ENCODE measurements at places on chromosomes 1 and 21.
A peak's percentile ranks its signal among the peaks of the same experiment; 100 is the strongest.

DNA sequence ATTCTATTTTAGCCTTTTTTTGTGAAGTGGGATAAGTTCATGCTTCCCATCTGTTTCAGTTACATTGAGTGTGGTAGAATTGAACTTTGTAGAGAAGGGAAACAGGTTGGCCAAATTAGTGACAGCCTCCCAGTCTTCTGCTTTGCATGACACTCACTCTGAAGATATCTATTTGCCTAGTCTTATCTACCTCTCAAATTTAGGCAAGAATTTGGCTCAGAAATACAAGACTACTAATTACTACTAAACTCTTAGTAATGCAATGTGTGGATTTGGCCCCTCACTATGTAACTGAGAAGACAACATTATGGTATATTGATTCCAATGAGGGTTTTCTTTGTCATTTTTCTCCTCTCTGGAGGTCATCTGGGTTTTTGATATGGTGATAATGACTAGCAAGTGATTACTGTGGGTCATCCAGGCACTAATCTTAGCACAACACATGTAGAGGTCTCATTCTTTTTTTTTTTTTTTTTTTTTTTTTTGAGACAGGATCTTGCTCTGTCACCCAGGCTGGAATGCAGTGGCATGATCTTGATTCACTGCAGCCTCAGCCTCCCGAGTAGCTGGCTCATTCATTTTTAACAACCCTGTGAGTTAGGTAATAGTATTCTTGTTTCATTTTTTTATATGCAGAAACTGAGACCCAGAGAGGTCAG lies 6.3 kb downstream of the FAM20B start:
- DNase-seq, result no peak

DNA sequence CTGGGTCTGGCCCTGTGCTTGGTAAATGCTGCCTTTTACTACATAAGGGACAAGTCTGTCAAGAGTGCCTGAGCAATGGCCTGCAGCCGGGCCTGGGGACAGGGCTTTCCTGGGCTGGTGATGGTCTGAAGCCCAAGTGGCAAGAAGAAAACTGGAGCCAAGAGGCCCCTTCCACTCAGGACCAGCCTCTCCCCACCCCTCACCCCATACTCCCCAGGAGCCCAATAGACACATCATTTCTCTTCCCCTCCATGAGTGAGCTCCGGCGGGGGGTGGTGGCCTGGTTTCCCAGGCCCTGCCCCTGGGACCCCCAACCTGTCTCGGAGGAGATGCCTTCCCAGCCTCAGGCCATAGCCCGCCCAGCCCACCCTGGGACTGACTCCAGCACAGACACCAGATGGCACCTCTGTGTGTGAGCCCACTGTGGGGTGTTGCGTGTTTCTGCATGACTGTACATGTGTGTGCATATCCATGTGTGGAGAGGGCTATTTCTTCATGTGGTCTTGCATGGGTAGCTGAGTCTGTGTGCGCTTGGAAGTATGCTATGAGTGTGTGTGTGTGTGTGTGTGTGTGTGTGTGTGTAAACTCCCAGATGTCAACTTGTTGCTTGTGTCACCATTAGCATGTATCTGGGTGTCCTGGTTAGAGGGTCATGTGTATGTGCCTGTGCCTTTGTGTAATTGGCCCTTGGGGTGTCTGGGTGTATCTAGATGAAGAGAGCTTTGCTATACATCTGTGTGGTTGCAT lies 14.3 kb upstream of the LRP8 start:
- no peak for DNase-seq

DNA sequence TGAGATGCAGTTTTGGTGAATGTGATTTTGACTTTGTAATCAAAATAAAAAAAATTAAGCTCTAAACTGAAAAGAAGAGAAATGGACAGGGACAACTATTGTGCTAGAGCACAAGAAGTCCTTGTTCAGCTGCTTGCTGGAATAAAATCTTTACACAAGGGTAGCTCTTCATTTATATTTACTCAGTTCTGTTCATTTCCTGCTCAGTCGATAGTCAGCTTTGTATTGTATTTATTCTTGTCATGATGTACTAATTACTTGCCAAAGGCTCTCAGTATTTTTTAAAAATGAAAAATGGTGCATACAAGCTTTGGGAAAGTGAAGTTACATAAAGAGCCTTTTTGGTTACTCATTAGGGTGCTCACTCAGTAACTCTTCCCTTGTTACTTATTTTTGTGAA lies 17.8 kb downstream of the F5 start:
- no peak for DNase-seq

DNA sequence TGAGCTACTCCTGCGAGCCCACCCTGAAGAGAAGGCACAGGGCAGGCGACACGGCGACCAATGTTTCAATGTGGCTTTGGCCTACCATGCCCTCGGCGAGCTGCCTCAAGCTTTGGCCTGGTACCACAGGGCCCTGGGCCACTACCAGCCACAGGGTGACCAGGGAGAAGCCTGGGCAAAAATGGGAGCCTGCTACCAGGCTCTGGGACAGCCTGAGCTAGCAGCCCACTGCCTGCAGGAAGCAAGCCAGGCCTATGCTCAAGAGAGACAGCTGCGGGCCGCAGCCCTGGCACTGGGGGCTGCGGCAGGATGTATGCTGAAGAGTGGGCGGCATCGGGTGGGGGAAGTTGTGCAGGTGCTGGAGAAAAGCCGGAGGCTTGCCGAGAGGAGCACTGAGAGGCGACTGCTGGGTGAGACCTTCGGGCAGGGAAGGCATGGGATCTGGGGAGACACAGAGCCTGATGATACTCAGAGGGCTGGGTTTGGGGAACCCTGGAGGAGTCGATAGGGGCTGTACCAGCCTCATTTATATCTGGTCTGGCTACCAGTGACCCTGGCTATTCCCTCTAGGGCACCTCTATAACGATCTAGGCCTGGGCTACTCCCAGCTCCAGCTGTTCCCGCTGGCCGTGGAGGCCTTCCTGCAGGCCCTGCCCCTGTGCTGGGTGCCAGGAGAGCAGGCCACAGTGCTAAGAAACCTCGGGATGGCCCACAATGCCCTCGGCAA lies 2.3 kb downstream of the TTC24 start:
- no peak for DNase-seq

DNA sequence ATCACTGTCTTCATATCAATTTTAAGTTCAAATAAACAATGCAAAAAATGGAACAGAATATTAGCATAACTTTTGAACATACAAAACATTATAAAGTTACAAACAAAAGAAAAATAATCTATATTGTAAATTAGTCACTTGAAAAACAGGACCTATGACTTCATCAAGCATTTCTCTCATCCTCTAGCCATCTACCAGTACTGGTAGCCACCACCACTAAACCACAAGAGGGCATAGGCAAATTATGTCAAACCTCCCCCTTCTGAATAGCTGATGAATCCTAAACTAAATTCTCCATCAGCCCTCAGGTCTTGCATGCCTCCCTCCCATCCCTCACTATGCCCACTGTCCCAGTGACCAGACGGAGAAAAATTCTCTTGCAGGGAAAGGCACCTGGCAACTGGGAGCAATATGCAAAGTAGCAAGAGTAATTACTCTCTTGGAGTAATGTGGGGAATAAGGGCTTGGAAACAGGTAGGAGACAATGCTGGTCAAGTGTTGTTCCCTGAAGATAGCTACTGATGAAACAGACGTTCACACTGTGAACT lies 37.1 kb downstream of the SSX2IP start:
- DNase-seq, result no peak

DNA sequence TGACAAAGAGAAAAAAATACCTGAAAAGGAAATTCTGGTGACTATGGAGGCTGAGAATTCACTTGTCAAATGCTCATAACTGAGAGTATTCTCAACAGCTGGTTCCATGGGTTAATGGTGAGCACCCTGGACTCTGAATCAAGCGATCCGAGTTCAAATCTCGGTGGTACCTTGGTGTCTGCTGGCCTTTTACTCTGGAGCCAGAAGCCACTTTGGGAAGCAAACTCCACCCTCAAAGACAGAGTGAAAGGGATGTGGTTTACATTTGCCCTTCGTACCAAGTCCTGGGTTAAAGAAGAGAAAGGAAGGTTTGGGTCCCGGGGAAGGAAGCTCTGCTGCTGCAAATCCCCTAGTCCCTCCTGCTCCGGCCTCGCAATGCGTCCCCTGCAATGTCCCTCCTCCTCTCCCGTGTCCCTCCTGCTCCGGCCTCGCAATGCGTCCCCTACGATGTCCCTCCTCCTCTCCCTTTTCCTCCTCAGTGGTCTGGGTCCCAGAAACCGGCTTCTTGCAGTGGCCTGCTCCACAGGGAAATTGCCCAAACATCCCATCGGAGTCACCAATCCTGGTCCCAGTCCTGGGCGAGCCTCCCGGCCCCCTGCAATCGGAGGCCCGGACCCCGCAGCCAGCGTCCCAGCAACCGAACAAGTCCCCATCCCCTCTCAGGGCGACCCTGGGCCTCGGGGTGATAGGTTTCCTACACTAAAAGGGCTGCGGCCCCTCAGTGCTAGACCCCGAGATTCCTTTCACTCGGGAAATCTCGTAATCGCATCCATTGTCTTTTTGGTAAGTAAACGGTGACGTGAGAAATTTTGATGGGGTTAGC lies 129.4 kb downstream of the PPIAL4G start:
- no peak for DNase-seq

DNA sequence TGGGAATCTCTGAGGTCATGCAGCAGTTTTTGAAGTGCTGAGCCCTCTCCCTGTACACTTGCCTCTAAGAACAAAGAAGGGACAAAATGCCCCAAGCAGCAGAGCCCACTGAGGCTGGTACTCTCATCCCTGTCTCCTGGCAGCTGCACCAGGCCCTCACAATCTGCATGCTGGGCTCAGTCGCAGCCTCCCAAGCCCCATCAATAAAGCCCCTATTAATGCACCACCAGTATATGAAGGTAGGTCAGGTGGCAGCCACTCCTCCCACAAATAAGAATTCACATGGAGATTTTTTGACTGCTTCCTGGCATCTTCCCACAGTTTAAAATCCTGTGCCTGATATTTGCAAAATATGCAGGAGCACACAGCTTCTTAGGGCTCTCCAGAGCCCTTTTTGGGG lies 181.2 kb upstream of the PALMD start:
- DNase-seq, result no peak

- peak; percentile 59 for DNase-seq
These were observed 341.0 kb upstream of the NEGR1 start for GRCh38 chr1:72623299-72623708.

- DNase-seq, result no peak
These were observed 56.9 kb downstream of the EIF2B3 start for GRCh38 chr1:44929531-44929930.

GRCh38 chr1:202961220-202961880 lies 3.2 kb upstream of the ADIPOR1 start:
- DNase-seq, result no peak

DNA sequence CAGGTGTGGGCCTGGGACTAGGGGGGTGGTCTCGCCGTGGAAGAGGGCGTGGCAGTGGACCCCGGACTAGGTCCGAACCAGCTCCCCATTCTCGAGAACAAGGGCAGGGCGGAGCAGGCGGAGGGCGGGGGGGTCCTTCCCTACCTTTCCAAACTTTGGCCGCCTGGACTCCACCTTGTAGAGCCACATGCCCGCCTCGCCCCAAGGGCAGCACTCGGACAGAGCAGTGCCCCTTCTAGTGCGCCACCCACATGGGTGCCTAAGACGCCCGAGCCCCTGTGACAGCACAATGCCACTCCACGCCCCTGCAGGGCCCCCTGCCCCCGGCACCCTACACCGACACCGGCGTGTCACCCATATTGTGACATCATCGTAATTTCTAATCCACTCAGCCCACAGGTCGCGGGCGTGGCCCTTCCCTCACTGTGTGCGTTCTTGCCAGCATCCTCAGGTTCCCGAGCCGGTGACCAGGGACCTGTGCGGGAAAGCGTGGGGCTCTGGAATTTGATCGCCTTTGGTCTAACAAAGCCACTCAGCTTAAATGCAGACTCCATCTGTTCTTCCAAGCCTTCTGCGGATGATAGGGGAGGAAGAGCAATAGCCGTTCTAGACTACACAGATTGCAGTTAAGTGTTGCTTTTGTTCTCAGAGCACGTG lies 553 bp upstream of the STMN1 start:
- peak; percentile 89 for DNase-seq

DNA sequence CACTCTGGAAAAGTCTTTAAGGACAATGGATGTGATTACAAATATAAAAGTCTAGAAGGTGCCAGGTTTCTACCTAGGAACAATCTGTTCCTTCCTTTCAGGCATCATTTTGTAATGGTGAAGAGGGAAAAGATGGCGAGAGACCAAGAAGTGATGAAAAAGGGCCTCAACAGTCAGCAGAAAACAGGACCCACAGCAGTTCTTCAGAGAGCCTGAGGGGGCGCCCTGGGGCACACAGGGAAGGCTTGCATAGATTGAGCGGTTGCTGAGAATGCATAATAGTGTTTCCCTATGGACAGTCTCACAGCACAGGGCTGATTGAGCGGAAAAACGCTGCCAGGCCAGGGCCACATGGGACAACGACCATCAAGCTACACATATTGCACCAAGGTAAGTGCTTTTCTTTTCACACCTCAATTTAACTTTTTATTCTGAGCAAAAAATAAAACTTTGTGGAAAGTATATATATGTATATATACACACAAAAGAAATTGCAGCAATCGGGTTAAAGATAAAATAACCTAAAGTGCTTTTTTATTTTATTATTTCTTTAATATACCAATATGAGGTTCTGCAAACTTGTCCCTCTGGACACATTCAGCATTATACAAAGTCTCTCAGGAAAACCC lies 3.1 kb upstream of the YRDC start:
- DNase-seq, result peak; percentile 49

GRCh38 chr1:93961906-93962305 lies 52.7 kb upstream of the GCLM start:
- DNase-seq, result no peak

GRCh38 chr21:42091899-42092508 lies 20.9 kb downstream of the UMODL1 start:
- no peak for DNase-seq

GRCh38 chr1:70818401-70818800 lies 229.2 kb downstream of the PTGER3 start:
- no peak for DNase-seq

DNA sequence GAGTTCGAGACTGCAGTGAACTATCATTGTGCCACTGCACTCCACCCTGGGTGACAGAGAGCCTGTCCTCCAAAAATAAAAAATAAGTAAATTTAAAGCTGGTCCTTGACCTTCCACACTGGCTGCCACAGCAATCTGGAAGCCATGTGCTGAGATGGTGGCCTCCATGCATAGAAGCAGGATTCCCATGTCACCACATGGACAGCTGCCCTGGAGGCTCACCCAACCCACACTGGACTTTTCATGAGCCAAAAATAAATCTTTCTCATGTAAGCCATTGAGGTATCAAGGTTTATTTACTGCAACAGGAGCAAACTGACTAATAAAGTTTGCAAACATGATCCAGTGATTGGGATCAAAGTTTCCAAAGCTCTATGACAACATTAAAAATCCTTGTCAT lies 88.5 kb downstream of the SETD4 start:
- DNase-seq, result no peak

- no peak for DNase-seq
These were observed 5.2 kb upstream of the KCNAB2 start for GRCh38 chr1:6040444-6040843.

DNA sequence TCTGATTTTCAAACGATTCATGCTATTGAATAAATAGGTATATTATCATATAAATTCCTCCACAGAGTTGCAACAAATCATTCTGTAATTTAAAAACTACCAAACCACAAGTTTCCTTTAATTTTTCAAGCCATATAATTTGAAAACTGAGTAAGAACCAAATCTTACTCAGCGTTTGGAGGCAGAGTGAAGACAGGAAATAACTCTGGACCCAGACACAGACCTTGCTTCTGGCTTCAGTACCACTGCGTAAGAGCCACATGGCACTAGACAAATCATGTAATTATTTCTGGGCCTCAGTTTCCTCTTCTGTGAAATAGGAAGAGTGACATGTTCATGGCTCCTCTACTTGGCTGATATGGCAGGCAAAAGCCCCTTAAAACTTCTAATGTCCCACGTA lies 82.4 kb downstream of the SMYD2 start:
- DNase-seq, result no peak

GRCh38 chr1:183165456-183165855 lies 20.6 kb upstream of the LAMC2 start:
- DNase-seq, result no peak

All from NCI-H524 (cell line).